Nephron progenitor cell (in vitro differentiated cells): ENCODE measurements at places on chromosomes 2 and 18.

DNA sequence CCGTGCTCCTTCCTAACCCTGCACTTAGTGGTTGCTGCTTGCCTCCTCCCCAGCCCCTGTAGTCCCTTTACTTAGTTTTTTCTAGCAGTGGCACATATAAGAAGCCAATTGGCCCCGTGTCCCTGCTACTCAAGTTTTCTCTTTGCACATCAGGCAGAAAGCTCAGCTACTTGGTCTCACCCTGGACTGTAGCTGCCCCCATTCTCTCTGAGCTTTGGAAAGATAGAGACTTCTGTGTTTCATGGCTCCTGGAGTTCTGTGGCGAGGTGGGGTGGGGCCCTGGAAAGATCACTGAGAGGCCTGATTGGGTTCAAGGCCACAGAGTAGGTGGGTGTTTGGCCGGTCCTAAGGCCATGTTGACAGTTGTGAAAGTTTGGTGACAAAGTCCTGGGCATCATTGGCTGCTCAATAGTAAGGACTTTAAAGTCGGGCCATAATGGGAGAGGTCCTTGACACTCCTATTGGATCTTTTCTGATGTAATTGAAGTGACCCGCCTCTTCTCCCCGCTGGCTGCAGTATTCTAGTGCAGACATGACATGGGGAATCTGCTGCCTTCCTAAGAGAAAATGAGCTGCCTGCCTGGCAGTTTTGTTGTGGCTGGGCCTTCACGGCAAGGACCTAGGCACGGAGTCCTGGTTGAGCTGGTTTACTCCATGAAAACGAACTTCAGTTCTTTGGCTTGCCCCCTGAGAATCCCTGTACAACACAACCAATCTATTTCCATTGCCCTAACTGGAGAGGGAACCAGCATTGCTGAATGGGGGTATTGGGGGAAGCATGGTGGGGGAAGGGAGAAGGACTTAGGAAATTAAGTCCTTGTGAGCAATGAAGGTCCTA lies 26.2 kb upstream of the CYP27A1 start:
- no peak for DNase-seq

DNA sequence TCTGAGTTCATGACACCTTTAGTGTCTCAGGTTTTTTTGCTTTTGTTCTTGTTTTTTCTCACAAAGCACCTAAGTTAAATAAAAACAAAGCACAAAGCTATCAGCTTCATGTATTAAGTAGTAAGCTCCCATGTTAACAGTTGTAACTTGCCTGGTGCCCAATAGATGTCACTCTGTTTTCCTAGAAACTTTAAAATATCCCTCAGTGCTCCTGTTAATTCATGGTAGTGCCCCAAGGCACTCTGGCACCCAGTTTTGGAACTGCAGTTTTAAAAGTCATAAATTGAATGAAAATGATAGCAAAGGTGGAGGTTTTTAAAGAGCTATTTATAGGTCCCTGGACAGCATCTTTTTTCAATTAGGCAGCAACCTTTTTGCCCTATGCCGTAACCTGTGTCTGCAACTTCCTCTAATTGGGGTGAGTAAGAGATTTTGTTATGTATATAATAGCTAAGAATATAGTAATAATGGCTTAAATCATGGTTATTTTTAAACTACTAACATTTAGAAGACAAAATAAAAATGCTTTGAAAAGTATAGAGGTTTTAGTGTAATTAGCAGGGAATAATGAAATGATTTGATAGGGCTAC lies 555.0 kb upstream of the TMEFF2 start:
- no peak for DNase-seq

DNA sequence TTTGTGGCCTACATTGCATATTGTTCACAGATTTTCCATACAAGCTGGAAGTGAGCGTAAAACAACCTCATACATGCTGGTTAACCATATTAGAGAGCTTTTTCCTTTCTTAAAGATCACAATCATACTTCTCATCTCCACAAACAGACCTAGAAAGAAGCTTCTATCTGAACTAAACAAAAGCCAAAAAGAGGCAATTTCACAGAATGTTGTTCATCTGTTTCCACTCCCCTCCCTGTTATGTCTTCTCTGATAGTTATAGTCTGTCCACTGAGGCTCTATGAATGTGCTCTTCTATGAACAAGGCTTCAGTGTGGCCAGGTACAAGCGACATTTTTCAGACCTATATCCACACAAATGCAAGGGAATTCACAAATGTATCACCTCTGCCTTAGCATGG lies 63.4 kb downstream of the LDAH start:
- DNase-seq, result no peak

DNA sequence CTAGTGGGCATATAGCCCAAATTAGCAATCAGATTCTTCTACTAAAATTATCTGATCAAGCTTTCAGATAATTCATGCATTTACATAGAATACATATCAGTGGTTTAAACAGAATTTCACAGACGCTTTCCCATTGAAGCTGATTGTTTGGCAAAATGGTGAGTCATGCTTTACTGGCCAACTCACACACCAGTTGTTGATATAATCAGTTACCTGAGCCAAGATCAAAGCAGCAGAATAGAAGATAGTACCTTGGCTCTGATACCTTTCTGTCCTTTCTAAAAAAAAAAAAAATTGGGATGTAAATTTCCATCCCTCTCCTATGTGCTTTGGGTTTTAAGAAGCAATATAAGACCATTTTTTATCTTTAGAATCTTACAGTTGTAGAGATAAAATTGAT lies 178.0 kb downstream of the MCFD2 start:
- DNase-seq, result no peak

DNA sequence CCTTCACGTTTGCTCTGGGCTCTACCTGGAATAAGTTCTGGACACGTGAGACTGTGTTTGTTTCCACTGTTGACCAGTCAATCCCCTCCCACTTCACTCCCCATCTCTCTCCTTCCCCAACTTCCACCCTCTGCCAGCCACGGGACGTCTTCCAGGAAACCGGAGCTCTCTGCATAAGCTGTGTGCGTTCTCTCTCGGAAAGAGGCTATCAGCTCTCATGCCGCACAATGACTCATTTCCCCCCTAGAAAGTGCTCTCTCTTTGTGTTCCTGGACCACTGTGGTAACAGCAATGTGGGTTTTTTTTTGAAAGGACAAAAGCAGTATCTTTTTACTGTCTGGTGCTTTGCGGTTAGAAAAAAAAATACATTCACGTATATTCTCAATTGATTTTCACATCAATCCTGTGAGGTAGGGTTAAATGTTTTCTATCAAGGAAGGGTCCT lies 10.2 kb downstream of the PROKR1 start:
- no peak for DNase-seq

- no peak for DNase-seq
These were observed 45.4 kb downstream of the SLC16A14 start for GRCh38 chr2:230023313-230023712.

DNA sequence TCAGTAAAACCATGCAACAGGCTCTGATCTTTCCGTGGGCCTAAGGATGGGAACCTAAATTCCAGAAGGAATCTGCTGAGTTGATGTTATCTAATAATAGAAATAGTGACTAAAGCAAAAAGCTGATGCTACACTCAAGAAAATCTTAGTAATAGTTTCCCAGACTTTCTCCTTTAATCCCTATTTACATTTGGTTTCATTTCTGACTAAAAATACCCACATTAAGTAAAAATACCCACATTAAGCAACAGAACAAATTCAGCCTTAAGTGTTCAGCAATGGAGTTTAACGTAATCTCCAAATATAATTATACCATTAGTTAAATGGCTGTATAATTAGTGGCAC lies 50.3 kb downstream of the CCBE1 start:
- DNase-seq, result no peak

GRCh38 chr2:214035091-214035852 lies 375.6 kb upstream of the VWC2L start:
- DNase-seq, result no peak

DNA sequence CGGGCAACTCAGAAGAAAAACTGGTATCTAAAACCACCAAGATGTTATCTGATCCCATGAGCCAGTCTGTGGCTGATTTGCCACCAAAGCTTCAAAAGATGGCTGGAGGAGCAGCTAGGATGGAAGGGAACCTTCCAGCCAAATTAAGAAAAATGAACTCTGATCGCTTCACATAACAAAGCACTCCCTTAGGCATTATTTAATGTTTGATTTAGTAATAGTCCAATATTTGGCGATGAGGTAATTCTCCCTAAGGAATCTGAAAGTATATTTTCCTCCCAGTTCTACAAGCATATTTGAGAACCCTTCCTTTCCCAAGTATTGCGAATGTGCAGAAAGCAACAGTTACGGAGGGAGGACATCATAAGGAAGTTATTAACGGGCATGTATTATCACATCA lies 156.6 kb downstream of the KCNJ3 start:
- DNase-seq, result no peak

DNA sequence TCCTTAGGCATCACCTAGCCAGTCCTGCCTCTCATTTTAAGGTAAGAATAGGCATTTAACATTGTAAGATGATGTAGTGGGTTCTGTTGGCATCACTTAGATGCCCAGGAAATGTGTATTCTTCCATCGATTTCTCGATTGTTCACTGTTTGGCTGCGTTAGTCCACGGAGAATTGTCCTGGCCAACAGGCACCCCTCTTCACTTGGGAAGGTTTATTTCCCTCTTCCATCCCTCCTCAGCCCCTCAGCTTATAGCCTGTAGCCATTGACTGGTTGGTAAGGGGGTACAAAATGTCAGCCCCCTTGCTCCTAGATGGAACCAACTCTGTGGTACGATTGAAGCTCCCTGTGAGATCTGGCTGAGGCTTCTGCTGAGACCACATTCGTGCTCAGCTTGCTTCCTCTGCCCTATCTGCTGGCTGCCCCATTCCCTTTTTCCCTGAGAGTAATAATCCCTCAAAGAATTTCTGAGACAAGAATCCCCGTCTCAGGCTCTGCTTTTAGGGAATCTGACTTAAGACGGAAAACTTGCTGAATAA lies 43.4 kb downstream of the PLEKHA3 start:
- no peak for DNase-seq

DNA sequence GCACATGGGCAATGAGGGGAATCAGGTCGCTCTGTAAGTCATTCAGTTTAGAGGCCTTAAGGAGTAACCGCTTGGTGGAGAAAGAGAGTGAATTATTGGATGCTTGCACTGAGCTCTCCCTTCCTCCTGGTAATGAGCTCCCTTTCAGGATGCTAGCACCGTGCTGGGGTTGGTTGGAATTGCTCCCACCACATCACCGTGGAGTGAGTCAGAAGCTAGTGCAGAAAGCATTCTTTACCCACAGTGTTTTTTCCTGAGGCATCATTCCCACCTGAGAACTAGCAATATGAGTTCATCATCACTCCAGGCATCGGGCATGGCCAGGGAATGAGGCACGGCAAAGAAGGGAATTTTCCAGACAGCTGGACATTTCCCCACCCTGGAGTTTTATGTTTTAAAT lies 57.6 kb downstream of the ITGB6 start:
- DNase-seq, result no peak

- no peak for DNase-seq
These were observed 99.6 kb downstream of the PTGR3 start for GRCh38 chr18:75109319-75109691.

GRCh38 chr2:99879481-99879880 lies 262.9 kb downstream of the AFF3 start:
- DNase-seq, result no peak

- no peak for DNase-seq
These were observed 36.8 kb upstream of the C2orf74 start for GRCh38 chr2:61125123-61125710.
